ENCODE measurements at places on chromosomes 12 and 14.

- DNase-seq = peak; percentile 21
These were observed 164.6 kb downstream of the TMEM117 start for GRCh38 chr12:44000309-44000952.

DNA sequence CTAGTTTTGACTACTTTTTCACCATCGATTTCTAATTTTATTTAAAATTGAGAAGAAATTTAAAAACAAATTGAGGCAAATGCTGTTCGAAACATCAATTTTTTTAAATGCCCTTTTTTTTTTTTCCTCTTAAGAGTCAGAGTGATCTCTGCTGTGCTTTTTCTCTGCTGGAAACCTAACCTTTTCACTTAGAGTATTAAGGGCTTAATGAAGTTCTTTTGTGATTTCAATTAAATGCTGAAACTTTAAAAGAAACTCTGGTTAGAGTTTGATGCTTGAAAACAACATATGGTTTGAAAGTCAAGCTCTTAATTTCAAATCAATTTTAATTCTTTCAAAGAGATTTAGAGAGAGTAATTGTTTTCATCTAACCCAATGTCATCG, 171.8 kb downstream of the TMTC2 start:
- no peak for DNase-seq

- no peak for DNase-seq
These were observed 35.3 kb downstream of the CAPS2 start for GRCh38 chr12:75294797-75295196.

- no peak for DNase-seq
These were observed 258.6 kb downstream of the ZFP36L1 start for GRCh38 chr14:68534276-68534675.

GRCh38 chr14:63045612-63046320, 508 bp upstream of the KCNH5 start:
- peak; percentile 4 for DNase-seq

DNA sequence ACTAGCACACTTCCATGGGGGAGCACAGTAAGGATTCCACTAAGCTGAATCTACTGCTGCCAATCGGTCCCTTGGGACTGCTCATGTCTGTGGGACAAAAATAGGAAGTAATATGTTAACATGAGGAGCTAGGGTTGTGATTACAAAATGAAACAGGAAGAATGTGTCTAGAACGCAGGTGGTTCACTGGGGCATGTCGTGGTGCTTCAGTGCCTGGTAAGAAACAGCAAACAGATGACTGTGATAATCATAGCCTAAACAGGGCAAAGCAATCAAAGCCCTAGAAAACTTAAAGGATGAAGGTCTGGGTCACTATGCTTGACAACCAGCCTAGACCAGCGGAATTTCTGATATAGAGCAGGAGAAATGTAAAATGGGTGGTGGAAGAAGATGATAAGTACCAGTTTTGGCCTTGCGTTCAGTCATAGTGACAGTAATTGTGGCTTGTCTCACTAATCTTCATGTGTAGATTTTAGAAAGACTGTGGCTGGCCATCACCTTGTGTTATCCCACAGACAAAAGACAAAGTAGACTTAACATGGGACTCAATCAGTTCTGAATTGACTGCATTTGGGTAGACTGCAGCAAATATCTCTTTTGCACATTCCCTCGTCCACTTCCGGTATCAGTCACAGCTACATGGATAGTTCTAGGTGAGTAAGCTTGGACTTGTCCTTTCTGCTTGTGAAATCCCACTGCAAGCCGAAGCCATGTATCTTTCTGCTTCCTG, 51.4 kb downstream of the WASHC3 start:
- DNase-seq = no peak

DNA sequence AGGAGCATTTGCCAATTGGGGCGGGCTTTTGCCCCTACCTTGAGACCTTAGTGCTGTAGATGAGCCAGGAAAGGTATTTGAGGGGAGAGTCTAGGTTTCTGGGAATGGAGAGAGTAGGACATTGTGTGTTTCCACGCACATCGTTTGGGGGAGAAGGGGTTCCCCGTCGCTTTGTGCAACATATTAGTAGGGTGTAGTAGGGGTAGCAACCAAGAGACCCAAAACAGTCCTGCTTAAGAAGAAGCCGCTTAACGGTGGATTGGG, 694 bp upstream of the PTGES3 start:
- DNase-seq = no peak
